ENCODE measurements at places on chromosomes 4 and X.

GRCh38 chrX:108397627-108398391, 40.4 kb downstream of the COL4A6 start:
- no peak for DNase-seq

- no peak for DNase-seq
Observed at GRCh38 chr4:3642056-3642630, 109.9 kb upstream of the LRPAP1 start.

- DNase-seq = no peak
Observed at GRCh38 chrX:103688946-103689345, 2.4 kb upstream of the MORF4L2 start.

GRCh38 chr4:8644461-8644891, 51.9 kb downstream of the CPZ start:
- no peak for DNase-seq

DNA sequence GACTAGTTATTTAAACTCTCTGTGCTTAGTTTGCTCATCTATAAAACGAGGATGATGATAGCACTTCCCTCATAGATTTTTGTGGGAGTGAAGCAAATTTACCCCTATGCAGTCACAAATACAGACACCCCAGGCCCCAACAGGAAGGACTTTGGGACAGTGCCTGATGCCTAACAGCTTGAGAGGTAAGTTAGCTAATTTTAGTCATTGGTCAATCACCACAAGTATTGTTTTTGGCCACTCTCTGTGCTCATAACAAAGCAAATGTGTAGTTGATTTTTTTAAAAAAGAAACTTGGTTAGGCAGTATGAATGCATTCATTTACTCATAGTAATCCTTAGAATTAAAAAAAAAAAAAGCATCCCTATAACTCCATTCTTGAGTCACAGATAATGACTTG, 1590.7 kb upstream of the TENM3 start:
- no peak for DNase-seq

DNA sequence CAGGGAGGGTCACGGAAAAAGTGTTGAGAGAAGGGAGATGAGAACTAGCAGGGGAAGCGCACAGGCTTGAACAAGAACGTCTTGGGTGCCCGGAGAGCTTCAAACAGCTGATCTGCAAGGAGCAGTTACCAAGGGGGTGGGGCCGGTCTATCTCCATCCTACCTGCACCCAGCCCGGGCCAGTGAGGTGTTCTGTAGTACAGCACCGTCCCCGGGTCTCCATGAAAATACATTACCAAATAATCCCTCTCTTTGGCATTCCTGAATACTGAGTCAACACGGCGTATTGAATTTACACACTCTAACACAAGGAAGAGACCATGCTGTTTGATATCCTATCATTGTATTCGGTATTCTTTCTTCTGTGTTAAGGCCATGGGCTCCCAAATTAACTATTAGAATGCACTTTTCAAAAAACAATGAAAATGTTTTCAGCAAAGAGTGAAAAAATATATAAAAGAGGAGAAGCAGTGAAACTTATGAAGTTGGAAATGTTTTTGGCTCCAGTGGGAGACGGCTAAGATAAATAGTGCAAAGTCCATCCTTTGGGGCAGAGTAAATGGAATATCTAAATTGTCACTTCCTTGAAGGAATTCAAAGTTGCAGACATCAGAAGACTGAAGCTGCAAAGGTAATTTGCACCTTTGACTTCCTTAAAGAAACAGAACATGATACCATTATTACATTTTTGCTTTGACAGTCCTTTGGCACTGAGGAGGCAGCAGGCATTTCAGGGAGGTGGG, 90.3 kb downstream of the DHRSX start:
- DNase-seq = no peak

GRCh38 chr4:10082047-10082446, 34.6 kb downstream of the WDR1 start:
- peak; percentile 9 for DNase-seq

GRCh38 chr4:128782875-128783614, 26.5 kb upstream of the JADE1 start:
- DNase-seq = no peak

GRCh38 chr4:185352741-185353140, 43.0 kb downstream of the LRP2BP start:
- no peak for DNase-seq

- no peak for DNase-seq
Observed at GRCh38 chrX:129780441-129781105, 824 bp downstream of the SASH3 start.

DNA sequence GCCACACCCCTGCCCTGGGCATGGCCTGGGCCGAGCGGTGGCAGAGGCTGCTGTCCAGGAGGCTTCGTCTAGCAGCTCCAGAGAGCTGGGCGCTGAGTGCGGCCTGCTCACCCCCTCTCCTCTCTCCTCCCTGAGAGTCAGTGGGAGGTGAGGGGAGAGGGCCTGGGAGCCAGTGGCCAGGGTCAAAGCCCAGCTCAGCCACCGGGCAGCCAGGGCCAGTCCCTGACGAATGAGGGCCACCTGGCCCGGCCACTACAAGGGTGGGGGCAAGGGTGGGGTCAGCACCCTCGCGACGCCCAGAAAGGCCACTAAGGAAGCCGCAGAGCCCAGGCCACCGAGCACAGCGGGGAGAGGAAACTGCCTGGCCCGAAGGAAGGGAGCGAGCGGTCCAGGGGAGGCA, 131.7 kb downstream of the FAM53A start:
- no peak for DNase-seq

- no peak for DNase-seq
Observed at GRCh38 chr4:40309250-40309774, 25.8 kb upstream of the CHRNA9 start.

GRCh38 chr4:101192244-101192643, 155.1 kb downstream of the PPP3CA start:
- DNase-seq = no peak

GRCh38 chr4:184675821-184676492, 26.4 kb downstream of the PRIMPOL start:
- DNase-seq = no peak

- DNase-seq = no peak
Observed at GRCh38 chrX:54446084-54446483, 5.9 kb downstream of the TSR2 start.

DNA sequence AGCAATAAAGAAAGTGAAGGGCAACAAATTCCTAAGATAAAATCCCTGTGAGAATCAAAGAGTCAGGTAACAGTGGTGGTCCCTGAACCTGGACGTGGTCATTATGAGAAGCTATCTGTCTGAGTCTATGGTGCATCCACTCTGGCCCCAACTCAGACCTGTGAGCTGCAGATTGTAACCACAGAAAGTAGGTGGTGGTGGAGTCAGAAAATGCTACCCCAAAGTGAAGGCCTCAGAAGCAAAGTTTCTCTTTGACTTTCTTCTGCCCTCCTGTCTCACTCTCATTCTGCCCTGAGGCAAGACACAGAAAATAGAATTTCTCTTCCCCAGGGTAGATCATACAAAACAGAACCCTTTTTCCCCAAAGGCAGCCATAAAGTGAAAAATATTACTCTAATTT, 84.1 kb upstream of the NEIL3 start:
- DNase-seq = no peak
